ENCODE measurements at places on chromosomes 12 and 14. TPM values are rescaled to one million over a fixed set of nuclear protein-coding genes. Genes with fewer than 3 reads are reported as not detected.

GRCh38 chr14:97367278-97367677, 570.1 kb downstream of the VRK1 start:
- H3K4me3 ChIP-seq: no peak overlapping the region
- H3K27ac ChIP-seq: no peak overlapping the region
- no peak for DNase-seq
- H3K27me3 ChIP-seq: no peaks in the 10 kb centered on the region
- no peaks in the 10 kb centered on the region for H3K36me3 ChIP-seq

Gene JDP2
- total RNA-seq: 17.9 TPM

- H3K4me3 ChIP-seq: no peak overlapping the region
- no peak overlapping the region for H3K27ac ChIP-seq
- H3K36me3 ChIP-seq: peaks cover 21% of the 10 kb centered on the region
- no peak for DNase-seq
- H3K27me3 ChIP-seq: no peaks in the 10 kb centered on the region
Measured at GRCh38 chr14:92154283-92154942, 32.6 kb downstream of the CPSF2 start.

Gene SUOX
- 20.8 TPM for total RNA-seq

Gene NEUROD4
- total RNA-seq: not detected

GRCh38 chr12:98352835-98353234, 162.6 kb upstream of the TMPO start:
- no peaks in the 10 kb centered on the region for H3K4me1 ChIP-seq
- H3K4me3 ChIP-seq: no peak overlapping the region
- no peaks in the 10 kb centered on the region for H3K36me3 ChIP-seq
- no peak for DNase-seq

Gene RPGRIP1
- not detected for total RNA-seq

Gene PRKCH
- 18.2 TPM for total RNA-seq

Gene GALNT8
- 0.52 TPM for total RNA-seq

DNA sequence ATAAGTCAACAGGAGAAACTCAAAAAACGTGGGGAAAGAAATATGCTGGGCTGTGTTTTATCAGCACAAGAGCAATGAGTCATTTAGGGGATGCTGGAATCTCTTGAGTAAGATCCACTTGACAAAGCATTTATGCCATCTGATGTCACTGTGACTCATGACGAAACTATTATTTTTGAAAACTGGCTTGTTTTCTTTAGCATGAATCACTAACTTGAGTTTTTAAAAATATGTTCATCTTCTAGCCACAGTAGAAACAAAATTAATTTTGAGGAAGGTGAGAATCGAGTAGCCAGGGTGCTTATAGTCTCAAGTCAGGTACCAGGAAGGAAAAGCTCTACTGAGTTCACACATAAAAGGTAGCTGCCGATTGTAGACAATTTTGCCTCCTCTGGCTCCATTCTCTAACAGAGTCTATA, 456.2 kb upstream of the MGAT4C start:
- no peaks in the 10 kb centered on the region for H3K36me3 ChIP-seq
- H3K4me3 ChIP-seq: no peak overlapping the region
- DNase-seq: no peak
- H3K4me1 ChIP-seq: no peaks in the 10 kb centered on the region
- H3K27me3 ChIP-seq: no peaks in the 10 kb centered on the region
- no peak overlapping the region for H3K27ac ChIP-seq

DNA sequence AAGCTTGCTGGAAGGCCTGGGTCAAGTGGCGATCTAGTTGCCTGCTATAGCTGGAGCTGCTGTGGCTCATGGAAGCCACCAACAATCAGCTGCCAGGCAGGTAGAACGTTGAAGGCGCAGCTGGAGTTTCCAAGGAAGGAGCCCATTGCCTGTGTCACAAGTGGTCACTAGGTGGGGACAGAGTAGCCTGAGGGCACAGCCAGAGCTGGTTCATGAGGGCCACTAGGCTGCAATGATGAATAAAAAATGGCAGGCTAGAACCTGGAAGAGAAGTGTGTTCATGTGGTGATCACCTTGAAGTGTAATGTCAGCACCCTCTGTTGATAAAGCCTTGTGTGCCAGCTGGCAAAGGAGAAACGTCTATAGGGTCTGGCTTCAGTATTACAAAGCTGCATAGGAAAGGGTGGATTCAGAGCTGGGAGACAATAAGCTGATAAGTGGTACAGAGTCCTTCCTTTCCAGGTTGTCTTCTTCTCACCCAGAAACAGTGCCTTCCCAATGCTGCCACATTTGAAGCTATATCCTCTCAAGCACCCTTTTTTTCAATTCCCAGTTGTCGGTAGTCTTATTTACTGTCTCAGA, 165.8 kb downstream of the EMP1 start:
- H3K27ac ChIP-seq: no peak overlapping the region
- H3K27me3 ChIP-seq: no peaks in the 10 kb centered on the region
- no peak overlapping the region for H3K4me3 ChIP-seq
- DNase-seq: peak; percentile 69
- no peaks in the 10 kb centered on the region for H3K36me3 ChIP-seq

- no peaks in the 10 kb centered on the region for H3K27me3 ChIP-seq
- no peaks in the 10 kb centered on the region for H3K4me1 ChIP-seq
- no peak overlapping the region for H3K4me3 ChIP-seq
- H3K27ac ChIP-seq: no peak overlapping the region
- DNase-seq: no peak
- no peaks in the 10 kb centered on the region for H3K36me3 ChIP-seq
Measured at GRCh38 chr12:86194721-86195120, 61.5 kb downstream of the MGAT4C start.

Data from body of pancreas (tissue), 4 donors.